B cell (primary cell): ENCODE measurements at places on chromosomes 16 and 17. TPM values are rescaled to one million over a fixed set of nuclear protein-coding genes. Genes with fewer than 3 reads are reported as not detected.

CLDN6 gene
- polyA plus RNA-seq = not detected in 2 replicates

GRCh38 chr16:82700541-82701235 lies 73.9 kb downstream of the CDH13 start:
- no peaks in the 10 kb centered on the region for H3K27me3 ChIP-seq
- H3K36me3 ChIP-seq = no peaks in the 10 kb centered on the region
- no peak overlapping the region for H3K27ac ChIP-seq
- DNase-seq = no peak
- H3K4me1 ChIP-seq = no peaks in the 10 kb centered on the region

GRCh38 chr17:49574945-49575678 lies 559 bp upstream of the NXPH3 start:
- peaks cover 68% of the 10 kb centered on the region for H3K27me3 ChIP-seq
- H3K27ac ChIP-seq = no peak overlapping the region
- H3K4me3 ChIP-seq = no peak overlapping the region
- peaks cover 23% of the 10 kb centered on the region for H3K4me1 ChIP-seq

GRCh38 chr16:86510465-86511261 lies at the start of gene FOXF1:
FOXF1 (plus strand) TSS chr16:86510527; CDS start chr16:86510570, 43 bp downstream.
- peaks cover 40% of the 10 kb centered on the region for H3K4me1 ChIP-seq
- DNase-seq = peak; percentile 72
- H3K27me3 ChIP-seq = peaks cover 85% of the 10 kb centered on the region
